BE2C (cell line): ENCODE measurements at places on chromosomes 11 and 22.

DNA sequence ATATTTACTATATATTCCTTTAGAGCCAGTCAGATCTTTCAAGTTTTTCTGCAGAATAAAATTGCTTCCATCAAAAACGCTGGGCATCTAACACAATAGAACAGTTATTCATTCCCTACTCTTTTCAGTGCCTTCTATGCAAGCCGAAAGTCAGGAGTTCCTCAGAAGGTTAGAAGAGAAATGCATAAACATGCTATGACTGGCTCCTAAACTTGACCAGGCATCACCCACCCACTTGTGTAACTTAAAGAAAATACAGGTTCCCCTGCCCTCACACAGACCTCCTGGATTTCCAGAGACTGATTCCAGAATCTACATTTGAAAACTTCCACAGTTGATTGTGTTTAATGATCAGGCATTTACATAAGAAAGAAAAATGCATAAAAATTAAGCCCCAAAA lies 19.3 kb upstream of the ARHGAP32 start:
- no peak for DNase-seq

- DNase-seq: no peak
These were observed 6.7 kb upstream of the SORL1-AS1 start for GRCh38 chr11:121459413-121460017.

DNA sequence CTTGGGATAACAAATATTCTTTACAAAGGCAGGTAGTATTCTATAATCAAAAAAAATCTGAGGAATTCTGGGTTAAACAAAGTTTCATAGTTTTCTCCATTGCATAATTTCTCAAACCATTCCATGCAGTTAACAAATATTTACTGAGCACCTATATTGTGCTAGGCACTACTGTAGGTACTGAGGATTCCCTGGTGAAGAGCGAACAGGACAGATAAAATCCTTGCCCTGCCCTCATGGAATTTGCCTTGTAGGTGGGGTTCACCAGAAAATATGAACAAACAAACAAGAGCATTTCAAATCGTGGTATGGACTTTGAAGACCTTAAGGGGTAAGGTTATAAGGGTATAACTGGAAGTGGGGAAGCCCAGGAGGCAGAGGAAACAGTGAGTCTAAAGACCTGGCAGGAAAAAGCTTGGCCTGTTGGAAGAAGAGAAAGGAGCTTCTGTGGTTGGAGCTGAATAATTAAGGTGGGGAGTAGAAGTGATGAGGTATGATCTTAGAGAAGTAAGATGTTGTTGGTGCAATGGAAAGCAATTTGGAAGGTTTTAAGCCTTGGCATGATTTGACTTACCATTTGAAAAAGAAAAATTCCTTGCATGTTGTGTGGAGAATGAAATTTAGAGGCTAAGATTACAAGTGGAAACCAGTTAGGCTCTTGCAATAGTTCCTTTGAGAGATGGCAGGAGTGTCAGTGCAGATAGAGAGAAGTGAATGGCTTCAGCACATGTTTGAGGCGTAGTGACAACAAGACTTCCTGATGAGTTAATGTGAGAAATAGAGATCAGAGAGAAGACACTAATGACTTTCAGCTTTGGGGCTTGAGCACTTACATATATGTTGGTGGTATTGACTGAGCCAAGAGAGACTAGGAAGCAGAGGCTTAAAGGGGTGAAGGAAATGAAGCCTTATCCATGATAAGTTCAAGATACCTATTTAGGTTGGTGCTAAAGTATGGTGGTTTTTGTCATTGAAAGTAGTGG lies 55.7 kb upstream of the PICALM start:
- no peak for DNase-seq

DNA sequence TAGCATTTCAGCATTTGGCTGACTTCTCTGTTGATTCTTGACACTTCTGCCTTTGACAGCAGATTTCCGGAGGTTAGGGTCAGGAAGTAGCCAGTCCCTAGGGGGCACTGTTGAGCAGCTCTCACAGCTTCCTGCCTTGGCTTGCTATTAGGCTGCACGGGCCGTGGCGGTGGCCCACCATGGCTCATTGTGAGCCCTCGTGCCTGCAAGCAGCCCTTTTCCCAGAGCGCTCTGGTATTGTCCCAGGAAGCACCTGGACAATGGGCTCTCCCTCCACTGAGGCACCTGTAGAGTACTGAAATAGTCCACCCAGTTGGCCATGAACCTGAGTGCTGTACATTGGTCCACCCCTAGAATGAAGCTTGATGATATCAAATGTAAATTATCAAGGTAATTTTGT lies 100.2 kb upstream of the GAL start:
- peak; percentile 79 for DNase-seq

GRCh38 chr22:21688706-21689381 lies 23.0 kb downstream of the PPIL2 start:
- DNase-seq: no peak

DNA sequence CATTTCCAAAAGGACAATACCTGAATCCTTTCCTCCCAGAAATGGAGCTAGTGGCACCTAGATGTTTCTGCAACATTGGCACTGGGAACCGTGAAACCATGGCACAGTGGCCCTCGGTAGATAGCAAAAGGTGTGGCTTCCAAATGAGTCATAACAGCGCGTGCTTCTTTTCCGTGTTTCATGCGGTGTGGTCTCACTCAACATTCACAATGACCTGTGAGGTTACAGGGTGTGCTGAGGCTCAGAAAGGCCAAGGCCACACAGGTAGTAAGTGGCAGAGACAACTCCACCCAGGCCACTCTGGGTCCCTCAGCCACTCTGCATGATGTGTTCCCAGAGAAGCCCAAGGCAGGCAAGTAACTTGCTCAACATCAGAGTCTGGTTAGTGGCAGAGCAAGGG lies 67.4 kb downstream of the TP53I11 start:
- DNase-seq: no peak
